ENCODE measurements at places on chromosomes 7 and 10.

DNA sequence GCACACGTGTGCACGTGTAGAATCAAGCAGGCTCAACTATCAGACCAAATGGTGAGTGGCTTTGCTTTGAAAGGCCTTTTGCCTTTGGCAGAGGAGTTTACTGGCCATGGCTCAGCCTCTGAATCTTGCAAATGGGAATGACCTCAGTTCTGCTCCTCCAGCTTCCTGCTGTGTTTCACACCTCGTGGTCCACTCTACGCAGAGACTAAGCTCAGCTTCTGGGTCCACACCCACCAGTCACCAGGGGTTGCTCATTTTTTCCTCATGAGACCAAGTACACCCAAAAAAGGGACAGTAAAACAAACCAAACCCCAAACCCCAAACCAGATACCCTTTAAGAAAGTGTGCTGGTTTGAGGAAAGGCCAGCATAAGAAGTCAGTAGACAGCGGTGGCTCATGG, 236.4 kb downstream of the DNAJB6 start:
- DNase-seq = no peak

GRCh38 chr7:117807676-117808075, 65.6 kb downstream of the CTTNBP2 start:
- no peak for DNase-seq

DNA sequence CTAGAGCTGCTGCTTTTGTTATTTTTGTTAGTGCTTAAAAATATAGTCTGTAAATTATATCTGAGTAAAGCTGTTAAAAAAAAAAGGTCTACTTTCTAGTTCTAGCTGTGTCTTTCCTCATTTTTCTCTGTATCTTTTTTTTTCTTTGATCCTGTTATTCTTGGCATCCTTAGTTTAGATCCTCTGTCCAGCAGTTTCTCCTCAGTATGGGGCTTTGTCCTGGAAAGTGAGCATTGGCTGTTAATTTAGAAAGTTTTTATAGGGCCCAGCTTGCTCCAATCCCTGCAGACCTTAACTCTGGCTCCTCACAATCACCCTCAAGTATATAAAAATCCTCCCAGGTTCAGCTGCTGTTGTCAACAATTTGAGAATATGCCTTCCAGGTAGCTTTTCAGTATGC, 23.5 kb downstream of the DDX50 start:
- DNase-seq = no peak

DNA sequence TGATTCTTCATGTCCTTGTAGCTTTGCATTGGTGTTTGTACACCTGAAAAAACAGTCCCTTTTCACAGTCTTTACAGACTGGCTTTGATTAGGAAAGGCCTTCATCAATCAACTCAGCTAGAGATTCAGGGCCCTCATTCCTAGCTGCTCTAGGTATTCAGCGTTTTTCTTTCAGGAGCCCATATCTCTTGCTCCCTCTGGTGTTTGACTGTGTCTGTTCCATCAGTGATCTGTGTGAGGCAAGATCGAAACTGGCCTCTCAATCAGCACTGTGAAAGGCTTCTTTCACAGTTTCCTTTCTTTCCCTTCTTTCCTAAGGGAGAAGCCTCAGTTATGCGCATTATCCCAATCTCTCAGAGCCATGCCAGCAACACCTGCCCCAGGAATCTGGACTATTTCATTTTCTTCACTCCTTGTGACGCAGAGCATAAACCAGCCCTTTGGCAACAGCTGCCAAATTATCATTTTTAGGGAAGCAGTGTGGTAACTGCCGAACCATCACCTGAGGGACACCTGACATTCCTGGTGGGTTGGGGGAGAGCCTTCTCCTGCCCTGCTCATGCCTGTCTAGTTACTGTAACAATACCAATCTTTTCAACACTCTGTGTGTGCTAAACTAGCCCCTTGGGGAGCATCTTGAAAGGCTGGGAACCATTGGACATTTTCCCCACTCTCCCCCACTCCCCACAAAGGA, 75.7 kb upstream of the CCDC71L start:
- DNase-seq = peak; percentile 15

DNA sequence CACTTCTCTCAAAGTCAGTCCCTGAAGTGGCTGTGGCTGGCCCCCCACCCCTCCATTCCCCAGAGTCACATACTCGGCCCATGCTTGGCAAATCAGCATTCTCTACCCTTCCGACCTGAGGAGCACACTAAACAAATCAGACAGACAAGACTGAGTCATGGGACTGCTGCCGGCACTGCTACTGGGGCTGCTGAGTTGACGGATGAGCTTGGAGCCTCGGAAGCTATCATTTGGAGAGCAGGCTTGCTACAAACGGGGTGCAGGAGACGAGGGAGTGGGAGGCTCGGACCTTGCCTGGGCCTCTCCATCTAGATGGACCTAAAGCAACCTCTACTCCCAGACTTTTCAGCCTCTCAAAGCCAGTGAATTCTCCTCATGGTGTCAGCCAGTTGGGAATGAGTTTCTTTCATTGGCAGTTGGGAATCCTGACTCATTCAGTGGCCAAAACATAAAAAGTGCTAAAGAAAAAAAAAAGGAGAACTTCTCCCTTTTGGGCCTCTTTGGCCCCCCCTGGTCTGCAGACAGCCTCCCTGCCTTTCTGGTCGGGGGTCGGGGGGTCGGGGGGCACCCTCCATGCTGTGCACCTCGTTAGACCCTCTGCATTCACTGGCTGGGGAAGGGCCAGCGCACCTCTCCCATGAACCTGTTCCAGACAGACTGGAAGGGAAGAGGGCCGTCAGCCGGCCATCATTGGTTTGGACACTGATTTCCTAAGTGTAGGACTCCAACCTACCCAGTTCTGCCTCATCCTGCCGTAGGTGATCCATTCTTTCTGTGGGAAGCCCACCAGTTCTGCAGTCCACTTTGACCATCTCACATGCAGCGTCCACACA, 52.3 kb upstream of the COL13A1 start:
- DNase-seq = no peak

DNA sequence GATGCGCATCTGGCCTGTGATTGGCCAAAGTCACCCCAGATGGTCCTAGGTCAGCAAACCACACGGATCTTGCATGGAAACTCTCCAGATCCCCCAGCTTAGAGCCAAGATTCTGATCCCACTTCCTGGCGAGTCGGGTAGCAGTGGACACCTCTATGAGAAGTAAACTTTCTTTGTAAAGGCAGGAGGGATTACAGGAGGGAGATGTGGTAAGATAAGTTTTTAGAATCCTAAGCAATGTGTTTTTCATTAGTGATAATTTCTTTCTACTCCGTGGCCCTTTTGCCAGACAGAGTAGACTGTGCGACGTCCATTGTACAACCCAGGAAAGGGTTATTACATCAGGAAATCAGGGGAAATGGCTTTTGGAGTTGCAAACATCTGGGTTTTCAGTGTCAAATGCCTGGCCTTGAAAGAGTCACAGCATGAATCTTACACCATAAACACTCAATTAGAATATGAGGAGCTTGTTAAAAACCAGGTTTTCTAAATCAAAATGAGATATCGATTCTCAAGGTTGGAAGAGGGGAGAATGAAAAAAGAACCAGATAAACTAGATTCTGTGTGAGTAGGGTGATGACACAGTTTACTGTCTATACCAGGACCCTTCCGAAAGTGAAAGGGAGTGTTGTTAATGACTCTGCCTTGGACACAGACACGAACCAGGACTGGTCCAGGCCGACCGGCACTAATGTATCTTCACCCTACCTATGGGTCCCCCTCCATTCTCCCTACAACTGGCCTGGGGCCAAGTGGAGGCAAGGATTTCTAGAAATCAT, 61.9 kb upstream of the WAC start:
- no peak for DNase-seq

GRCh38 chr10:113820507-113820906, 33.4 kb downstream of the DCLRE1A start:
- no peak for DNase-seq

- no peak for DNase-seq
Measured at GRCh38 chr7:155584763-155585531, 38.6 kb upstream of the CNPY1 start.

DNA sequence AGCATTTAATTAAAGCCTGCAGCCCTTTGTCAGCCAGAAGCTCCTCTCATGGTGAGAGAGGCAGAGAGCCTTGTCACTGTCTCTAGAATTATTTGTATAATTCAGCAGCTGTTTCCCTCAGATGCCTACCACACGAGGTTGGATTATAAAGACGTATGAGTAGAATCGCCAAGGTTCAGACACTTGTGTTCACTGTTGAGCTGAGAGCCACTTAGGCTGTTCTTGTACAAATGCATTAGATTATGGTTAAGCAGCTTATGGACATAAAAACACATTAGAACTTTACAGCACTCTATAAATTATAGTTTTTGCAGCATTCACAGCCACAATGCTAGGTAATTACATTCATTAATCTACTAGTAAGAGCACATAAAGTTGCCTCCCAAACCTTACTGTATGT, 282.6 kb downstream of the AUTS2 start:
- DNase-seq = no peak

DNA sequence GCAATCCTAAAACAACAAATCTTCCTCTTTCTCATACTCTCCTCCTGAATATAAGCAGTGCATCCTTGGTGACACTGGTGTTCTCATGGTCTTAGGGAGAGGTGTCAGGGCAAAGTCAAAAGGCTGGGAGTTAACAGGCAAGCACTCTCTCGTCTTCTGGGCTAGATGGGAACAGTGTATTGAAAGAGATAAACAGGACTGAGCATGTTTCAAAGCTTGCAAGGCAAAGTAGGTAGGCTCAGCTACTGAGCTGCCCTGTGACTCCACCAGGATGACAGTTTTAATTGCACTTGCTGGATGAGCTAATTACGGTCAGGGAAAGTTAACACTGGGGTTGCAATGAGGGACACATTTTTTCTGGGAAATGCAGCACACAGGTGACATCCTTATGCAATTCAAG, 554.9 kb upstream of the NRP1 start:
- no peak for DNase-seq

DNA sequence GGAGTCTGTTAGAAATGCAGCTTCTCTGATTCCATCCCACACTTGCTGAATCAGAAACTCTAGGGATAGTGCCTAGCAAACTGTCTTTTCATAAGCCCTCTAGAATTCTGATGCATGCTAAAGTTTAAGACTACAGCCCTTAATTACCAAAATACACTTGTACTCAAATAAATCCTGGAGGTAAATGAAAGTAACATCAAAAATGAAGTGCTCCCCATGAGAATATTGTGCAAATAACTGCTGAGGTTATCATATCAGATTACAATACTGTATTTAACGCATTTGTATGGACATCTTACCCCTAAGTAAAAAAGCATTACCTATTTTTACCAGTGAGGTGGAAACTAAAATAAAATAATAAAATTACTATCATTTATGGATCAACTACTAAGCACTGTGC, 104.7 kb downstream of the CHCHD3 start:
- DNase-seq = no peak

DNA sequence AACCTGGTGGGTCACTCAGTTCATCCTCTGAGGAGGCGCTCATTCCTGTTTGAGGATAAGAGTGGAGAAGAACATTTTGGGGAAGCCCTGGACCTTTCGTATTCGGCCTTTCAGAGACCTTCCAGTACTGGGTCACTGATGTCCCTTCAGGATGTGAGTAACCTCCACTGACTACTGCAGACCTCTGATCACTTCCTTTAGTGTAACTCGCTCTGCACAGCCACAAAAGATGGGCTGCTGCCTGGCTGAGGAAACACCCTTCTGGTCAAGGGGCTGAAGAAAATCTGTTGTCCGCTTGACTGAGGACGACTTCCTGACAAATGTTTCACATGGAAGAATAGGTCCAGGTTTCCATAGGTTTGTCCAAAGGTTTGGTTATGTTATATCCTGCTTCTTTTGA, 15.9 kb upstream of the TBXAS1 start:
- DNase-seq = no peak

DNA sequence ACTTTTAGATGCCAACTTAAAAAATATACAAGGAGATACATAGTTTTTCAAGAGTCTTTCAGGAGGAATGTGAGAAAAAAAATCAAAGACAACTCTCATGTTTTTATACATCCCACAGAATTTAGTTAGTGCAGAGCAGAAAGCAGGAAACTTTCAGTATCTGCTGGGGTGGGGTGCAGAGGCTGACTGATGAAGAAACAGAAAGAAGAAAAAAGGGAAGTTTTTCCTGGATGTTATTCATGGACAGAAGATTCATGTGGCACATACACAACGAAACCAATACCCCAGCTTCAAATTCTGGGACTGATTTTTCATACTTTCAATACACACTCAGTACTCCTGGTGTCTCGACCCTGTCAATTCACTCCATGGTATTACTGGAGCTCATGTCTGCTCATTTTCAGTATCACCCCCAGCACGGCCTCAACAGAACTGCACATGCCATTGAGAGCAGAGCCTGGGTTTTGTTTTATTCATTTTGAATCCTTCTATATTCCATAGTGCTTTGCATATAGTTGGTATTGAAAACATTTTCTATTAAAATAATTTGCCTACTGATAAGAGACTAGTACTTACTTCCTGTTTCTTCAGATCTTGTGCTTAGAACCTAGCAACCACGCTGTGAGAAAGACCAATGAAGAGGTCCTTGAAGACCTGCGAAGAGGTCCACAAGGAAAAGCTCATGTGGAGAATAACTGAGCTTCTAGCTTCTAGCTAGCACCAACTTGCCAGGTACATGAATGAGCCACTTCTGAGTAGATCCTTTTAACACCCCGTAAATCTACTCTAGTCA, 49.0 kb downstream of the NDUFB2 start:
- DNase-seq = no peak

GRCh38 chr7:131944556-131945069, 388.2 kb upstream of the PODXL start:
- DNase-seq = no peak

DNA sequence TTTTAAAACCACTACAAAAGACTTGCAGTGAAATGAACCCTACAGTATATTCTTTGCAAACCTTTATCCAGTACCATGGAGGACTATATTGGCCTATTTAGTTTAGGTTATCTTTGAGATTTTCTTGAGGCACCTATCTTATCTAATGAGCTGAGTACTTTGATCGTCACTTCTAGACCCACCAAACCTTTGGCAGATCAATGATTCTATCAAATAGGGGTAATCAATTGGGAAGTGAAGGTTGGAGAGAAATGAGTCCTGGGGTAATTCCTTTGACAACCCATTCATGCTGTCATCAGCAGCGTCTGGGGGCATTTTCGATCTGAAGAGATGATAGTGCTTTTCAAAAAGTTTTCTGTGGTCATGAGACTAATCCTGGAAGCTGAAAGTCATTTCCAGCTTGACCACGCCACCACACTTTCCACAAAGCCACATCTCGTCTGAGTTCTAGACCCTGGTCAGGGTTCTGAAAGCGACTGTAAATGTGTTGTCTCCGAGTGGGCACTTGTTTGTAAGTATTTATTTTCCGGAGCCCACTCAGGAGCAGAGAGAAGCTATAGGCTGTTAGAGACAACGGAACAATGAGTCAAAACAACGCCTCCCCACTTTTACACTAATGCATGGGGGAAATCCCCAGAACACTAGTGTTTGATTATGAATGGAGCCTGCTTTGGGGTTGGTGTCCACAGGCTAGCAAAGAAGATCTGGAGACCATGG, 4.8 kb downstream of the EGR2 start:
- DNase-seq = no peak

DNA sequence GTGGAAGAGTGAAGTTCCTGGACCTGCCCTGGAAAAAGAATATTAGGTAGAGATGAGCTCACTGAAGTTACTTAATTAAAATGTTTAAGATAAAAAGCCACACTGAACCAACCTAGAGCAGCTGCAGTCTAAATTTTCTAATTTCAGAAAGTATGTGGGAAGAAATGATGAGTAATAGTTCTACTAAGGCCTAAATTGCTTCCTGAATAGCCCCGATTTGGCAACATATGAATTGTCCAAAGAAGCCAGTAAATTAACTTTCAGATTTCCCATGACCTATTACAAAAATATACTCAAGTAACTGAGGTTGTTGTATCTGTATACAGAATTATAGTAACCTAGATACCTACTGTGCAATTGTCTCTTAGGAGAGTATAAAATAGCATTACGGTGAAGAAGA, 312.6 kb downstream of the IPMK start:
- no peak for DNase-seq
